ENCODE measurements at places on chromosomes 12 and 14.

DNA sequence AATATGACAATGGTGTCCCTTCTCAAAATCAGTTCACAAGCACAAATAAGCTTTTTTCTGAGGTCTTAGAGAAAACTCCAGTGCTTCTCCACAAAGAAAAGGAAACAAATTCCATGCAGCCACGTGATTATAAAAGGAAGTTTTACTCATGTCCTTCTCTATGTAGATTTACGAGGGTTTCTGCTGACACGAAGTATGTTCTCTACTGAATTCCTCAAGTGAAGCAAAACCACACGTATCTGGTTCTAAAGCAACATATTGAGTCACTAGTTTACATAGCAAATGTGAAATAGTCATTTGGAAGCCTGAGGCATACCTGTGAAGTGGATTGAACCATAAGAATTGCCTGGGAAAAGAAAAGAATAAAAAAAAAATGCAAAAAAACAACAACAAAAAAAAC lies 31.9 kb downstream of the BMP4 start:
- DNase-seq, result no peak

DNA sequence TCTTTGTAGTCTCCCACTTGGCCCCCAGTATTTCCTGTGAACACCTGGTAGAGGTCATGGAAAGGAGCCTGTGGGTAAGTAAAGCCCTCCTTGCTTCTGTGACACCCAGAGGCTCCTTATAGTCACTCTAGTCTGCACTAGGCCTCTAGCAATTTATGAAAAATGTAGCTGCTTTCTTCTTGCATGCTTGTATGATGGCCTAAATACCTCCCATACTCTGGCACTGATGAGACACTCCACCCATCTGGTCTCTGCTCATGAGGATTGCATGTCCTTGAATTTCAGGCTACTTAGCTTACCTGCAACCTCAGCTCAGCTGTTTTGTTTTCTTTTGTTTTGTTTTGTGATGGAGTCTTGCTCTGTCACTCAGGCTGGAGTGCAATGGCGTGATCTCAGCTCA lies 4.6 kb upstream of the A2ML1 start:
- no peak for DNase-seq

- no peak for DNase-seq
These were observed 34.4 kb downstream of the LIMA1 start for GRCh38 chr12:50248883-50249282.

GRCh38 chr12:47705566-47706425 lies at the start of gene RPAP3:
Gene RPAP3 (minus strand): TSS chr12:47706030. CDS start chr12:47702840, 3,190 bp downstream.
- peak; percentile 97 for DNase-seq

- no peak for DNase-seq
These were observed 48.3 kb downstream of the HNRNPC start for GRCh38 chr14:21220874-21221477.

DNA sequence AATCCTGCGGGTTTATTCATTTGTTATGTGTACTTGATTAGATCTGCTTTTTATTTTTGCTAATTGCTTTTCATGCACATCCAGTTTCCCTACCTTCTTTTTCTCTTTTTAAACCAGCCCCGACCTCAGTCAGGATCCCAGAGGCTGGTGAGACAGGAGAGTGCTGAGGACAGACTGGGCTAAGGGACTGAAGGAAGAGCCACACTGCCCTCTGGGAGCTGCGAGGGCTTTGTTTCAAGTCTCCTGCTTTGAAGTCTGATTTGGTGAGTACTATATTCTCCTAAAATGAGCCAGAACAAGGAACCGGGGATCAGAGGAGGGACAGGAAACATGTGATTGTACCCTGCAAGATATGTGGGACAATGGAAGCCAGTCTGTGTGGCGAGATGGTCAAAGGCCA lies 23.9 kb downstream of the PRICKLE1 start:
- no peak for DNase-seq

- no peak for DNase-seq
These were observed 38.3 kb downstream of the GYS2 start for GRCh38 chr12:21566223-21566906.

DNA sequence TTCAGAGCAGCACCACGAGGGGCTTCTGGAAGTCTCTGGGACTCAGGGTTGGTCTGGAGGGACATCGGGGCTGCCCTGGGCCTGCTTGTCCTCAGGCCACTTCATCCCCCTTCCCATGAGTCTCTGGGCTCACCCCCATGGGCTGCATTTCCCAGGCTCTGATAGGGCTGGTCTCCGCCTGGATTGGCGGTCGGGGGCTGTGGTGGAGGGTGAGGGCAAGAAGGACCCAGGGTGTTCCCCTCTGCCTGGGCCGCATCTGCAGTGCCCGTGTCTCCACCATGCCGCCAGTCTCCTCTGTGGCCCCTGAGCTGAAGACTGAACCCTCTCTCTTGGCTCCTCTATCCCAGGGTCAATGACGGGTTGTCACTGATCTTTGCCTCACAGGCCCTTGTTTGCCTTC lies 242.1 kb downstream of the ADGRD1 start:
- DNase-seq, result no peak

- DNase-seq, result no peak
These were observed 45.9 kb downstream of the IFNG start for GRCh38 chr12:68113644-68114043.

DNA sequence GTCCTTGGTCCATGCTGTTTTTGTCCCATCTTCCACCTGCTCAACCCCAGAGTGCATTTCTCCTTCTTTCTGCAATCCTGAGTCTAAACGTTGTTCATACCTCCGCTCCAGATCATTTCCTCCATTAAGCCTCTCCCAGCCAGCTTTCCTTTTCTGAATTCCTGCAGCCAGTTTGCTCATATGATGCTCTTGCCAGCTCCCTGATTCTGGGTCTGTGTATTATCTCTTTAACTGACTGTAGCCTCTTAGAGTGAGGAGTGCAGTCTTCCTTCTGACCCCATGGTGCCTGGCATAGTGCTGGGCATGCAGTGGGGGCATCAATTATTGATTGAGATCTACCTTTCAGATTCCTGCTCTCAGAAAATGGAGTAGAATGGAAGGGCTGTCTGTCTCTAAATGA lies 11.5 kb upstream of the TBPL2 start:
- no peak for DNase-seq

DNA sequence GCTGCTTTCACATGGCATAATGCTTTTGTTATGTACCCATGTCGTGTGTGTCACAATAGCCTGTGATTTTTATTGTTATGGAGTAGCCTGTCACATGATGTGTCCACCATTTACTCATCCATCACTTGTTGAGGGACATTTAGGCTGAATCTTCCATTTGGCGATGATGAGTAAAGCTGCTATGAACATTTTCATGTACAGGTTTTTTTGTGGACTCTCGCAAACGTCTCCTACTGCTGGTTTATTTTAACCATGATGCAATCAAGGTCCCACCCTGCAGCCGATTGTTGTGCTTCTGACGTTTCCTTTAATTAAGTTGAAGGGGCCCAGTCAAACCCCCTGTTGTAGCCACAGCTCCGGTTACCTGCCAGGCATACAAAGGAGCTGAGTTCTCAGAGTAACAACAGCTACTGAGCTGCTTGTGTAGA lies 63.2 kb downstream of the ZNF664 start:
- no peak for DNase-seq

DNA sequence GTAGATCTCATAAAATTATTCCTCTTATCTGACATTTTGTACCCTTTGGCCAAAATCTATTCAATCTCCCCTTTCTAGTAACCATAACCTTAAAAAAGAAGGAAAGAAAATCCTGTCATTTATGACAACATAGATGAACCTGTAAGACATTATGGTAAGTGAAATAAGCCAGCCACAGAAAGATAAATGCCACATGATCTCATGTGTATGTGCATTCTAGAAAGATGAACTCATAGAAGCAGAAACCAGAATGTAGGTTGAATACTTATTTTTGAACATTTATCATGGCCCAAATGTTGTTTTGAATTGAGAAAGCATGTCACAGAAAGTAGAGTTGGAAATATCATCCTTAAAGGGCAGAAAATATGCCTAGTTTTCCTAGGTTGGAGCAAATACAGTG lies 1053.6 kb downstream of the SLC6A15 start:
- DNase-seq, result no peak

DNA sequence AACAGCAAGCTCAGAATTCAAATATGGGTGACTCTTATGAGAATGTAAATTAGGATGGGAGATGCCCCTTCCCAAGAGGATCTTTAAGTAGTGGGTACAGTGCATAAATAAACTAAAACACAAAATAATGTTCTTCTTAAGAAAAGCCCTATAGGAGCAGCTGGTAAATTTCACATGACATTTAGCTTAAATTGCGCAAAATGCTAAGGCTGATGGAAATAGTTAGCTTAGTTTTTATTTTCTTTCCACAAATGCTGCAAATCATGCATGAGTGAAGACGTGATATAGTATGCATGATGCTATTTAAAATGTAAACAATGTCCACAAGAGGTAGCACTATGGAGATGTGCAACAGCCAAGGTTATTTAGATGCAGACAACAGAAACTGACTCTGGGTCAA lies 328.1 kb downstream of the ATP23 start:
- no peak for DNase-seq

GRCh38 chr12:40375076-40375475 lies 150.3 kb downstream of the LRRK2 start:
- DNase-seq, result no peak

DNA sequence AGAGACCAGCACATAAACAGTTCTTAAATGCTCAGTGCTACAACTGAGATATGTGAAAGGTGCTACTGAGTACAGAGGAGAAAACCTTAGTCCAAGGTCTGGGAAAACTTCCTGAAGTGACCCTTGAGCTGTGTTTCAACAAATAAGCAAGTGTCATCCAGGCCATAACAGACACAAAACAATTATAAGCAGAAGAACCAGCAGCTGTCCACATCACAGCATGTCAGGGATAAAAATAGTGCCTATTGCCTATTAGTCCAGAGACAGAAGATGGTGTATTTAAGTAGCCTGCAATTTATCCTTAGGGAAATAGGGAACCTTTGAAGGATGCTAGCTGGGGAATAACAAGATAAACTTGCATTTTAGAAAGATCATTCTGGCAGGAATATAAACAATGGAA lies 237.8 kb downstream of the SPTSSA start:
- no peak for DNase-seq

DNA sequence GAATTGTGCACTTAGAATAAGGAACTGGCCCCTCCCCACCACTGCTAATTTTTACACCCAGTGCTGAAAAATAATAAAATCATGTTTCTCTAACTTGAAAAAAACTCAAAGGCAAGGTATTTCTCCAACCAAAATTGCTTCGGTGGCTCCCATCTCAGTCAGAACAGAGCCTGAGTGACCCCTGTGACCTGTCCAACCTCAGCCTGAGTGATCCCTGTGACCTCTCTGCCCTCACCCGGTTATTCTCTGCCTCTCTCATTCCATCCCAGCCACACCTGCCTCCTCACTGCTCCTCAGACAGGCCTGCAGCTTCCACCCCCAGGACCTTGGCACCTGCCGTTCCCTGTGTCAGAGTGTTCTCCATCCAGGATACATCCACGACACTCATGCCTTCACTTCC lies 5.1 kb downstream of the SLC6A12 start:
- DNase-seq, result no peak

DNA sequence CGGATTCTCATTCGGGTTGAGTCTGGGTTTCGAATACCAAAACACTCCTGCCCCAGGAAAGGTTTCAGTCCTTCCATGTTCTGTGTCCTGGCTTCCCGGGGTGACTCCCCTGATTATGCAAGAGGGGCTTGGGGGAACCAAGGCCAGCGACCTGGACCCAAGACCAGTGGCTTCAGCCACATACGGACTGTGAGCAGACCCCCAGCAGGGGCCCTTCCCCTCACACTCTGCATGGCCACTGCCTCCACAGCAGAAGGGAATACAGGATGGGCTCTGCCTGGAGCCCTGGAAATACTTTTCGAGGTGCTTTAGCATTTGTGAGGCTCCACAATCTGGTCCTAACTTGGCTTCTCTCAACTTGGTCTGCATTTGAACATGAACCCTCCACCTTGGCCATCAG lies 19.1 kb downstream of the HDAC7 start:
- DNase-seq, result no peak

DNA sequence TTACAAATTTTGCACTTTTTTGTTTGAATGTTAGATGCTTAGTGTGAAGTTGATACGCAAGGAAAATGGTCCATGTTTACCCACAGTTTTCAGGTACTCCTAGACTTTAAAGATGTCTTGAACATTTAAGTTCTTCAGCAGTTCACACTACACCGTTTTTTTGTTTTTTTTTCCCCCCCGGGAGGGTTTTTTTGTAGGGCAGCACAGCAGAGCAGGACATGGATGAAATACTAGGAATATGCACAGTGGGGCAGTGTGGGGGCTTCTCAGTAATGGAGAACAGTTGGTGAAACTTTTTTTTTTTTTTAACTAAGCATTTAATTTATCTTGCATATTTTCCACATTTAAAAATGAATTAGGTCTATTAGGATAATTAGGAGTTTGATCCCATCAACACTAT lies 4.9 kb downstream of the RAN start:
- DNase-seq, result no peak

DNA sequence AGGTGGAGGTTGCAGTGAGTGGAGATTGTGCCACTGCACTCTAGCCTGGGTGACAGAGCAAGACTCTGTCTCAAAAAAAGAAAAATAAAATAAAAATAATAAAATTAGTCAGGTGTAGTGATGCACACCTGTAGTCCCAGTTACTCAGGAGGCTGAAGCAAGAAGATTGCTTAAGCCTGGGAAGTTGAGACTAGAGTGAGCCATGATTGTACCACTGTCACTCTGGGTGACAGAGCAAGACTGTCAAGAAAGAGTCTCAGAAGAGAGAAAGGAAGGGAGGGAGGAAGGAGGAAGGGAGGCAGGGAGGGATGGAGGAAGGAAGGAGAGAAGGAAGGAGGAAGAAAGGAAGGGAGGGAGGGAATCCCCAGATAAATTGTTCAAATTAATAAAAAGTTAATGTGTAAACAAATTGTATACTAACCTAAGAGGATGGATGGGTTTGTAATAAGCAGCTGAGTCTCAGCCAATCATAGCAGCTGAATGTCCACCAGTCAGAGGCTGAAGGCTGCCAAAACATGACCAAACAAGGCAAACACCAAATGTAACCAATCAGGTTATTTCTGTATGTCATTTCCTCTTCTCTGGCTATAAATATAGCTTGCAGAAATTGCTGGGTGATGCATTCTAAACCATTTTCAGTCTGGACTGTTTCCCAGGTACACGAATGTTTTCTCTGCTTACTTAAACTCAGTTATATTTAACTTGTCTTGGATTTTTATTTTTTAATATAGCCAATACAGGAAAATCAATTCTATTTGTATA lies 6.1 kb upstream of the CDCA4 start:
- DNase-seq, result no peak

DNA sequence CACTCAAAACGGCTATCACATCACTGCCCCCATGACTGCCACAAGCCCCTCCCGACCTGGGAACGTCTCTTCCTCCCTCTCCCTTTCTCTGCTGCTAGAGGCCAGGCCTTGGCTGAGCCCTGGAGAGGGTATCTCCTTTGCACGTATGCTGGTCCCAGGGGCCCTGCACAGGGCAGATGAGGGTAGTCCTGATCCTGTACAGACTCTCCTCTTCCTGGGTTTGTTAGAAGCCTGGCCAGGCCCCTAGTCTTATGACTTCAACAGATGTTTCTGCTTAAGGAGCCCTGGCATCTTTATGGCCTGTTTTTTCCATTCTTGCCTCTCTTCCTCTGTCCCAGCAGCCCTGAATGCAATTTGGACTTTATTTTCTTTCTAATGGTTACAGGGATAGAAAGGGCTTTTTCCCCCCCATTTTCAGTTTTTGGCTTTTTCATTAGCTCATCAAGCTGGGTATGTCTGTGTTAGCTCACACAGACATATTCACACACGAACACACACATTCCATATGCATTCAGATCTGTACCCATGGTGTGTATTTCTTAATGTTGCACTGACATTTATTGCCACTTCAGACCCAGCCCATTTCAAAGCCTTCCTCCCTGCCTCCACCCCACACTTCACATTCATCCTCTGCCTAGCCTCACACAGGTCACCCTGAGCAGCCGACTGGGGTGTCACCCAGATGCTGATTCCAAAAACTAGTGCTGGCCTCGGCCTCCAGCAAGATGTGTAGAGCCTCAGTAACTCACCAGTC lies 203.2 kb downstream of the ZFP36L1 start:
- DNase-seq, result no peak
